ENCODE measurements at places on chromosomes 12 and 14.

DNA sequence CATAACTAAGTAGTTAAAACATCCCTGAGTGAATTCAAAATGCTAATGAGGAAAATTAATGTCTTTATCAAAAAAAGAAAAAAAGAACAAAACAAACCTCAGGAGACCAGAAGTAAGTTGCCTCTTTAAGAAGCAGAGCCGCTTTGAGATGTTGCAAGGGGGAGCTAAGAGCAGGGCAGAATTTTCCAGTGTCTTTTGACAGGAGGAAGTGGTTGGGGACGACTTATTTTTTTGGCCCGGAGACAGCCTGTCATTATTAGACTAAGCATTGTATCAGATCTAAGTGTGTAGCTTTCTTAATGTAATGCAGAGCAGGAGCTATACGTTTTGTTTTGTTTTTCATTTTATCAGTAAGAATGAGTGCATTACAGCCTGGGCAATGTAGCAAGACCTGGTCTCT lies 206.6 kb downstream of the CACNA1C start:
- DNase-seq = no peak

DNA sequence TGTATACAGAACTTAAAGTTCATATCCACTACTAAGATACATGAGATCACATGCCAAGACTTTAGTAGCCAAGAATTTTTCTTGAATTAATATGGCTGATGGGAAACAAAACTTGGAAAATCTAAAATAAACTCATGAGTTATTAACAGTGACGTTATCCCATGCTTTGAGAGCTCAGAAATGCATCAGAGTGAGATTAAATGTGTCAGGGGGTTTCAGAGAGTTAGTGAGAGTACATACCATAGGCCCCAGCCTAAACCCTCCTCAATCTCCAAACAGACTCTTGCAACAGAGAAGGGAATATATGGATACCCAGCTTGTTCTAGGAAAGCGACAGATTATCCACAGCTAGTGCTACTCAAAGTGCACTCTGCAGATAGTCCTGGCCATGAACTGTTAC lies 19.3 kb downstream of the SLC35F4 start:
- no peak for DNase-seq

- DNase-seq = no peak
Observed at GRCh38 chr12:21301-22189, 45.0 kb upstream of the IQSEC3 start.

- DNase-seq = peak; percentile 68
Observed at GRCh38 chr14:36660736-36661505, 739 bp upstream of the PAX9 start.

GRCh38 chr14:75427482-75428229 lies at the start of gene JDP2:
JDP2 (plus strand) TSS chr14:75428022; CDS start chr14:75437921, 9,899 bp downstream.
- DNase-seq = peak; percentile 56

- DNase-seq = no peak
Observed at GRCh38 chr12:121628037-121628436, 1.7 kb downstream of the ORAI1 start.

- DNase-seq = no peak
Observed at GRCh38 chr12:23533699-23534098, 415.8 kb downstream of the SOX5 start.

GRCh38 chr14:59069163-59069854 lies 119.2 kb upstream of the DAAM1 start:
- DNase-seq = no peak

DNA sequence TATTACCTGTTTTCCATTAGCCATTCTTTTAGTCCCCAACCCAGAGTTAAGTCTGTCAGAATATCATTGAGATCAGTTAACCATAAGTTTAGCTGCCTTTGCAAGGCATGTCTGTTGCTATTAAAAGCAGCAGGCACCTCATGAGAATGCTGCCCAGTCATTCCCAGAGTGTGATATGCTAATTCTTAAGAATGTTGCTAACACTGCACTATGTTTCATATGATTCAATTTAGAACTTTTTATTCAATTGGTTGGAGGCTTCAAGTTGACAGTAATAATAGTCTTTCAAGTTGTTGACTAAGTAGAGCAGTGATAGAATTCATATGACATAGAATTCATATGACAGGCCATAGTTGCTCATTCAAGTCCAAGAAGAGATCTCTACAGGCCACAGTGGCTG lies 292.3 kb downstream of the FUT8 start:
- DNase-seq = no peak

DNA sequence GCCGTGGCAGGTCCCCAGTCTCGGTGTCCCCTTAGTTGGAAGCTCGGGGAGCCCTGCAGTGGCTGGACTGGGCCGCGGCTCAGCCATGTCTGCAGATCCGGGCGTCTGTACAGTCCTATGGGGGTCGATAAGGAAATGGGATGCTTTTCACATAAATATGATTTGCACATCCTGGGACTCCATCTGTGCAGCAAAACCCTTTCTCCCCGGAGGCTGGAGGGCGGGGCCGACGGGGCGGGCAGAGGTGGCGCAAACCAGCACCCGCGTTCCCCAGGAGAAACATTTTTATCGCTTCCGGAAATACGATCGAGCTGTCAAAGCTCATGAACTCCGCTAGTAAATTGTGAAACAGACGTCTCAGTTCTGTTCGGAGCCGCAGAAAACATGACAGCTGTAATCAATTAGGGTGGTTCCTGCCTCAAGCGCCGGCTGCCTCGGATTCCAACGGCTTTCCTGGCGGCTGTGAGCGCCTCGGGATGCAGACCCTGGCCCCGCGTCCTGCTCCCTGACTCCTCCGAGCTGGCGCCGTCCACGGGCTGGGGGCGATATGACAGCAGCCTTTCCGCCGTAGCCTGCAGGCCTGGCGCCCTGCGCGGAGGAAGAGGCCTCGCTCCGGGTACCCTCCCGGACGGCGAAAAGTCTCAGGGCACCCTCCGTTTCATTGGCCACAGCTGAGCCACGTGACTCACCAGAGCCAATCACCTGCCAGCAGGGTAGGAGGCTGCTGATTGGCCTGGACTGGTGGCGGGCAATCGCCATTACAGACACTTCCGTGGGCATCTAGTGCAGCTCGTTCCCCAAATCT lies 23.0 kb downstream of the DIO3 start:
- no peak for DNase-seq

DNA sequence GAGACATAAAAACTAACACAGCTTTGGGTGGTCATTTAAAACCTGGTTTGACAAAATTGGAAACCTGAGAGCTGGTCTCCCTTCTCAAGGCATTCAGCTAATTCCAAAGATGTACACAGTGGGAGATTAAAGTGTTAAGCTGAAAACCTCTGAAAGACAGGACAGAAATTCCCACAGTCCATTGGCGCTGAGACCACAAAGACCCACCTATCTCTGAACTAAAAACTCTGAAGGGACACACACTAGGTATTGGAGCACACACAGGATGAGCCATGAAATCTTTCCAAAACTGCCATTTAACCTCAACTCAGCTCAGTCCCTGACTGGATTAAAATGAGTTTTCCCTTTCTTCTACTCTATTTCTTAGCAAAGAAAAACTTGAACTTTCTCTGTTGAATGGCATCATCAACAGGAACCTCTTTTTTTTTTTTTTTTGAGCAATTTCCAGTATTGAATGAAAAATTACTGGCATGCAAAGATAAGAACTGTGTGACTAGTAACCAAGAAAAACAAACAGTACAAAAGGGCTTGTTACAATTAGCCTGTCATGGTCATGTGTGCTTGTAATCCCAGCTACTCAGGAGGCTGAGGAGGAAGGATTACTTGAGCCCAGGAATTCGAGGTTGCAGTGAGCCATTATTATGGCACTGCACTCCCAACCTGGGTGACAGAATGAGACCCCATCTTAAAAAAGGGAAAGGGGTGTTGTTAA lies 82.4 kb downstream of the IPO8 start:
- no peak for DNase-seq
